ENCODE measurements at places on chromosomes 11 and 22.

- DNase-seq = no peak
Measured at GRCh38 chr11:32172848-32173834, 82.3 kb downstream of the RCN1 start.

GRCh38 chr11:31799435-31800397 is 11.4 kb downstream of the PAX6 start:
- DNase-seq = no peak

DNA sequence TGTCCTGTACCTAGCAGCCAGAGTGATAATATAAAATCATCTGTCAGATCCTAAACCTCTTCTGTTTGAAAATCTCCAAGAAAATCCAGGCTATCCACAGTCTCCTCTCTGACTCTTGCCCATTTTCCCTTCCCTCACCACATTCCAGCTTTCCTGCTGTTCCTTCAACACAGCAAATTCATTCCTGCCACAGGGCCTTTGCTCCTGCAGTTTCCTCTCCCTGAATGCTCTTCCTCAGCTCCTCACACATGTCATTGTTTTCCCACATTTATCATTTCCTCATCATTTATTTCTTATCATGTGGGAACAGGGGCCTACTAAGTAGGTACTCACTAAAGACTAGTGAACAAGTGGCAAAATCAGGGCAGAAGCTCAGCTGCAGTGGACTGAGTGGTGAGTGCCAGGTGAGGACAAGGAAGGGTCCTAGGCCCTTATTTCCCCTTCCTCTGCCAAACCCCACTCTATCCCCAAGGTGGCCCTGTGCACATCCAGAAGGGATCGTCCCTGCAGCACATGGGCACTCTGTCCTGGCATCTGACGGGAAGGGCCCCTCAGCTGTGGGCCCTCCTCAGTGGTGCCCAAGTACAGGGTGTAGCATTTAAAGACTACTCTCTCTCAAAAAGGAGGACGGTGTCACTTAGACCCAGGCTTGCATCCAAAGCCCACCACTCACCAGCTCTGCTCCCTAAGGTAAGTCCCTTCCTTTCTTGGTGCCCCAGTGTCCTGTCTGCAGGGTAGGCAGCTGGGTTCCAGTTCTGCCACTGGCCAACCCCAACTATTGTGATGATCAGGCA is 2.0 kb downstream of the LRRC32 start:
- no peak for DNase-seq

- DNase-seq = no peak
Measured at GRCh38 chr11:3703383-3703782, 32.2 kb upstream of the CHRNA10 start.

DNA sequence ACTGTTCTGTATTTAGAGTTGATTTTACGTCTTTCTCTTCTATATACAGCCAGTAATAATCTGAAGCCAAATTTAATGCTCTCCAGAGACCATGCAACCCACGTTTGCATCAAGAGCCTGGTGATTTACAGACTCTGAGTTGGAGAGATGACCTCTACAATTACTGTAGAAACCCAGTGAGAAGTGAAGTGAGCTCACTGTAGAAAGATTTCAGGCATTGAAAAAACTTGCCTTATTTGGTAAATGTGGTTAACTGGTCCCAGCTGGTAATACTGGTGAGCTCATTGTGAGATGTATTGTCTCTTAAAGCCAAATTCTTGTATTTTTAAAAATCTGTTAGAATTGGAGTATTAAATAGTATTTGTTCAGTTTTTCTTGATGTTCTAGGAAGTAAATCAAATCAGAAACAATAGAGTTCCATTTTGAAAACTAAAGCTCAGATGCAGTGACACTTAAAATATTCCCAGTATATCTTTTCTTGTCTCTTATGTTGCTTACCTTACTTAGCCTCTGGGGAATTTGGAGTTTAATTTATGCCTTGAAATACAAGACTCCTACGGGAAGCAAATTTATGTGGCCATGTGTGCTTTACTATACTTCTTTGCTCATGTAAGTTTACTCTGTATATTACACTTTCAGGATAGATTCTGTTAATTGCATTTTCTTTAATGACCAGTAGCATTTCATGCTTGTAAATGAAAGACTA is 189.9 kb downstream of the ARHGAP42 start:
- no peak for DNase-seq

- peak; percentile 56 for DNase-seq
Measured at GRCh38 chr22:25057013-25057881, 104.7 kb downstream of the KIAA1671 start.

GRCh38 chr11:69160296-69161116 is 4.8 kb downstream of the SMIM38 start:
- no peak for DNase-seq

- DNase-seq = no peak
Measured at GRCh38 chr11:116053548-116053919, 549.3 kb upstream of the CADM1 start.

DNA sequence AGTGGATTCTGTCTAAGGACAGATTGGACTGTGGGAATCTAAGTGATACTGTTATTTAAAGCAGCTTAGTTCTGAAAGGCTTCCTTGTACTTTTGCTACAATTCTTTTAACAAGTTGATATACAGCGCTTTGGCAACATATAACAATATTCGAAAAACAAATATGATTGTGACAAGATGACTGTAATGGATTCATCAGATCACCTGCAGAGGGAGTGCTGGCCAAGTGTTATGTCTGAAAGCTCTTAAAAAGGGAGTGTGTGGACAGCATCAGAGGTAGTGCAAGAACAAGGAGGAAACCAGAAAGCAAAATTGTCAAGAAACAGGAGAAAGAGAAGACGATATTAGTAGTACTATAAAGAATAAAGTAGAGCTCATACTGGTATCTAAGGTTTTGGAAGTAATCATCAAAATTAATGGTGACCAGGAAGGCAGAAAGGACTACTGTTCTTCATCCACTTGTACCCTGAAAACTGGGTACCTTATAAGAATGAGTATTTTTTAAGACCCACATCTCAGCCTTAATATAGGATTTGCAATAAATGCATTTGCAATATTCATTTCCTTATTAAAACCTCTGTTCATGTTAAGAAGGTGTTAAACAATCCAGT is 1112.0 kb upstream of the CCDC90B start:
- DNase-seq = no peak

DNA sequence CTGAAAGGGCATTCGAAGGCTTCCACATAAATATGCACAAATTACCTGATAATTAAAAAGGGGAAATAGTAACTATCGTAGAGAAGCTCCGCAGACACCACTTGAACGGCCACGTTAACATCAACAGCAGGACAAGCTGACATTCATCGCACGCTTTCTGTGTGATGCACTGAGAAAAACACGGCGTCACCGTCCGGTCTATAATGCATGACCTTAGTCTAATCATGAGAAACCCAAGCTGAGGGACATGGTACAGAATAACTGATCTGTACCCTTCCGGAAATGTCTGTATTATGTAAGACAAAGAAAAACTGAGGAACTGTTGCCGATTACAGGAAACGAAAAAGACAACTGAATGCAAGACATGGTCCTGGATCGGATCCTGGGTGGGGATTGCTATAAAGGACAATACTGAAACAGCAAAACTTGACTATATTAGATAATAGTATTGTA is 678 bp upstream of the RANGAP1 start:
- DNase-seq = peak; percentile 21

DNA sequence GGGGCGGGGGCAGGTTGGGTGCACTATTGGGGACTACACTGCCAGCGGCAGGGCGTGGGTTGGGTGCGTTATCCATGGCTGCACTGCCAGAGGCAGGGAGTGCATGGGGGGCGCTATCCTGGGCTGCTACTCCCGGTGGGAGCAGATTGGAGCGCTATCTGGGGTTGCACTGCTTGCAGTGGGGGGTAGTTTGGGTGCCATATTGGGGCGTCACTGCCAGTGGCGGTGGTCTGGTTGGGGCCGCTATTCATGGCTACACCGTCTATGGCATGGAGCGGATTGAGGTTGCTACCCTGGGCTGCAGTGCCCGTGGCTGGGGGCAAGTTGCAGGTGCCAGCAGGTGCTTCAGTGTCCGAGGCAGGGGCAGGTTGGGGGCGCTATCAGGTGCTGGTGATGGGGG is 36.2 kb downstream of the C22orf42 start:
- DNase-seq = no peak

DNA sequence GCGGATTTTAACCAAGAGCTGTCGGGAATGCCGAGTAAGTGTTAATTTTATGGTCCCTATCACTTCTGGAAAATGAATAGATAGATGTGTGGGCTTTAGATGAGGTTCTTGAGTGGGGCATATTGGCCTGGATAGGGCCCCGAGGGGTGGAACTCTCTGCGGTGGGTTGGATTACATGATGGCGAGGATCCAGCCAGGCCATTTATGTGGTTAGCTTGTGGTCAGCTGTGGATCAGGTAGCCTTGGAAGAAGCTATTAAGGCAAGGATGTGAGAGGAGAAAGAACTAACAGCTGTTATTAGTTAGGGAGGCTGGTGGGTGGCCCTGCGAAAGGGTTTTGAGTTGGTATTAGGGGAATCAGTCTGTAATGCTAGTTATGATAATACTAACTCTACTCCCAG is 268.4 kb downstream of the NELL1 start:
- no peak for DNase-seq

DNA sequence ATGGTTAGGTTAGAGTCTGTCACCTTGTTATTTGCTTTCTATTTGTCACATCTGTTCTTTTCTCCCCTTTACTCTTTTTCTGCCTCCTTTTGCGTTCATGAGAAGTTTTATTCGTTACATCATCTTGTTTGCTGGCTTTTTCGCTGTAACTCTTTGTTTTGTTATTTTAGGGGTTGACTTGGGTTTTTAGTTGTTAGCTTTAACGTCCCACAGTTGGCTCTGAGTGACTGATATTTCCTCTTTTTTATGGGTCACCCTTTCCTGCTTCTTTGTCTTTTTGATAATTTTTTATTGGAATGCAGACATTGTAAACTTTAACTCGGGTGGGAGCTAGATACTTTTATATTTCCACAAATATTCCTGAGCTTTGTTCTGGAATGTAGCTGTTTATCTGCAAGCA is 13.3 kb upstream of the TNNT3 start:
- no peak for DNase-seq

DNA sequence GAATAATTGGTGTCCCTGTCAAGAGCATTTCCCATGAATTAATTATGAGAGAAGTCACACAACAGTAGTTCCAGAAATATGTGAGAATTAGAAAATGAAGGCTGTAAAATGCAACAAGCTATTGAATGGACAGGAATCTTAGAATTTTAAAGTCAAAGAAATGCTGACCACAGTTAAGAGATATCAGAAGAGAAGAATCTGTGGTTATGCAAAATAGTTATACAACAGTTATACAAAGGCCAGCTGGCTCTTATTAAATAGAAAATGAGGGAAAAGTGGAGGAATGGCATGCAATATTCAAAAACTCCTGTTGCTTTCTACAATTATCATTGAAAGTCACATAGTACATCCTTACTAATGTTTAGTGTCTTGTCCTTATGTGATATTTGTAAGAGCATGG is 27.4 kb downstream of the CASP12 start:
- DNase-seq = no peak

- no peak for DNase-seq
Measured at GRCh38 chr11:118877487-118878162, 6.1 kb upstream of the CXCR5 start.

Measured in activated T-helper 1 cell treated with Interleukin-2 at 50 U/mL for 16 hours (primary cell).